D721Med (cell line): ENCODE measurements at places on chromosomes 6 and 20.

DNA sequence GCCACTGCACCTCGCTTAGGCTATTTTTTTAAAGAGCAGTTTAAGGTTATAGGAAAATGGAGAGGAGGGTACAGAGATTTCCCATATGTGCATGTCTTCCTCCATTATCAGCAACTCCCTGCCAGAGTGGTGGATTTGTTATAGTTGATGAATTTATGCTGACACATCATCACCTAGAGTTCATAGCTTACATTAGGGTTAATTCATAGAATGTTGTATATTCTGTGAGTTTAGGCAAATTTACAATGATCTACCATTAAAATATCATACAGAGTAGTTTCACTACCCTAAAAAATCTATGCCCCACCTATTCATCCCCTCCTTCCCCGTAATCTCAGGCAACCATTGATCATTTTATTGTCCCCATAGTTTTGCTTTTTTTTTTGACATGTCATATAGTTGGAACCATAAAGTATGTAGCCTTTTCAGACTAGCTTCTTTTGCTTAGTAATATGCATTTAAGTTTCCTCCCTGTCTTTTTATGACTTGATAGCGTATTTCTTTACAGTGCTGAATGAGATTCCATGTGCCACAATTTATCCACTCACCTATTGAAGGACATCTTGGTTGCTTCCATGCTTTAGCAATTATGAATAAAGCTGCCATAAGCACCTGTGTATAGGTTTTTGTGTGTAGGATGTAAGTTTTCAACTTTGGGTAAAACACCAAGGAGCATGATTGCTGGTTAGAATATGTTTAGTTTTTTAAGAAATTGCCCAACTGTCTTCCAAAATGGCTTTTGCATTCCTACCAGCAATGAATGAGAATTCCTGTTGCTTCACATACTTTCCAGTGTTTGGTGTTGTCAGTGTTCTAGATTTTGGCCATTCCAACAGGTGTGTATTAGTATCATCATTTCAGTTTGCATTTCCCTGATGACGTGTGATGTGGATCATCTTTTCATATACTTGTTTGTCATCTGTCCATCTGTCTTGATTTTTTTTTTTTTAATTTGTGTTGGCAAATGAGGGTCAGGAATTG, 60.2 kb downstream of the NCOA3 start:
- no peak for DNase-seq

DNA sequence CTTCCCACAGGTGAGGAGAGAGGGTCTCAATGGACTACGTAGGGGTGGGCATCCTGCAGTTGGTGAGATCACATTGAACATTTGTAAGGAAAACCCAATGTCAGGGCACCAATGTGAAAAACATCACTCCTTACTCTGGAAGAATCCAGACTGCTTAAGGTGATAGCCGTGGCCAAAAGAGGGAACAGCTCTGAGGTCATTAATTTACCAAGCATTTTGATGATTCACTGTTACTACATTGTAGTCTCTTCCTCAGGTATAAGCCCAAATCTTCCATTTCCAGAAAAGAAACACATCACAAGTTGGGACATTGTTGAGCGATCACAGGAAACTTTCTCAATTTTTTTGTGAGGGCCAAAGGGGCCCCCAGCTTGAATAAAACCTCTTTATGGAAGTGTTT, 61.1 kb upstream of the SPTLC3 start:
- no peak for DNase-seq

- no peak for DNase-seq
Measured at GRCh38 chr6:17831135-17831534, 124.4 kb upstream of the NUP153 start.

GRCh38 chr6:20533746-20534294, 437 bp upstream of the CDKAL1 start:
- DNase-seq: no peak

GRCh38 chr6:118917546-118918328, 17.2 kb downstream of the MCM9 start:
- no peak for DNase-seq
